ENCODE measurements at places on chromosomes 5 and 9.

GRCh38 chr5:134846641-134846960 lies 833 bp downstream of the C5orf24 start:
- DNase-seq, result peak; percentile 21

GRCh38 chr5:93777620-93778019 lies 36.2 kb upstream of the POU5F2 start:
- no peak for DNase-seq

GRCh38 chr5:173420108-173420507 lies 91.9 kb upstream of the STC2 start:
- no peak for DNase-seq

- no peak for DNase-seq
Measured at GRCh38 chr9:78103971-78104433, 72.4 kb upstream of the GNAQ start.

GRCh38 chr9:26026423-26027100 lies 348.3 kb upstream of the TUSC1 start:
- no peak for DNase-seq

GRCh38 chr5:50672663-50673062 lies 6.2 kb downstream of the PARP8 start:
- no peak for DNase-seq
